ENCODE measurements at places on chromosomes 7 and 10.

DNA sequence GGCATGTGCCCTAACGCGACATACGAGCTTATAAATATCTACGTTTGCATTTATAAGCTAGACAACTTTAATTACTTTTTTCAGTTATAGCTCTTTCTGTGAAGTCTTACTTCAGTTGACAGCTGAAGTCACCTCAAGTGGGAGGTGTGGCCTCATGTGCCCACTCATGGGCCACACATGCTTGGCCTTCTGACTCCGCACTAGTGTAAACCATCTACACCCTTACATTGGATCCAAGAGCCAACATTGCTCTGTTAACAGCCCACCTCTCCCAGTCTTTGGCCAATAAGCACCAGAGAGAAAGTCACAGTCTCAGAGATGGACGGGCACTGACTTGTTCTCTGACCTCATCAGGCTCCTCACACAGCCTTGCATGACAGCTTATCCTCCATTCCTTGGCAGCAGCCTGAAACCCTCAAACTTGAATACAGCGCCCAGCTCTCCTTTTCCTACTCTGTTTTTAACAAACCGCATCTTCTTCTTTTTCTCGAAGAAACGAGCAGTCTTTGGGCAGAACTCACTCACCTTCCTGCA is 70.9 kb upstream of the AMPH start:
- no peak for DNase-seq

- DNase-seq, result no peak
Measured at GRCh38 chr7:141191277-141191676, 117.4 kb downstream of the TMEM178B start.

- no peak for DNase-seq
Measured at GRCh38 chr7:157555313-157555712, 218.5 kb downstream of the DNAJB6 start.

- DNase-seq, result no peak
Measured at GRCh38 chr7:18117482-18117881, 89.8 kb upstream of the PRPS1L1 start.

All from NCI-H2171 treated with DMSO at 0.1 percent for 48 hours (cell line).